ENCODE measurements at places on chromosomes 11 and 22.

- no peak for DNase-seq
These were observed 2.0 kb downstream of the DAGLA start for GRCh38 chr11:61682093-61682732.

DNA sequence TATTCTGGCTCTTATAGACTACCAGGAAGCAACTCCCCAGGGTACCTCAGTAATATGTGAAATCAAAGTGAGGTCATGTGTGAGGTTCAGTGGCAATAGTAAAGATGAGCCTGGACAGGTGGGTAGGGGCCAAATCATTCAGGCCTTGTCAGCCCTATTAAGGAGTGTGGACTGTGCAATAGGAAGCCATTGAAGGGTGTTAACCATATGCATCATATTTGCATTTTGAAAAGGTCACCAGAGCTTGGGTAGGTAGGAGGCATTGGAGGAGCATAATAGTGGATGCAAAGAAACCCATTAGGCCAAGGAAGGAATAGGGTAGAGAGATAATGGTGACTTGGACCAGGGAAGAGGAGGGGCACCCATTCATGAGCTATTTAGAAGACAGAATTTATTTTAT is 8.4 kb upstream of the MRPL11 start:
- no peak for DNase-seq

GRCh38 chr22:32781695-32782094 is 19.8 kb upstream of the TIMP3 start:
- no peak for DNase-seq

DNA sequence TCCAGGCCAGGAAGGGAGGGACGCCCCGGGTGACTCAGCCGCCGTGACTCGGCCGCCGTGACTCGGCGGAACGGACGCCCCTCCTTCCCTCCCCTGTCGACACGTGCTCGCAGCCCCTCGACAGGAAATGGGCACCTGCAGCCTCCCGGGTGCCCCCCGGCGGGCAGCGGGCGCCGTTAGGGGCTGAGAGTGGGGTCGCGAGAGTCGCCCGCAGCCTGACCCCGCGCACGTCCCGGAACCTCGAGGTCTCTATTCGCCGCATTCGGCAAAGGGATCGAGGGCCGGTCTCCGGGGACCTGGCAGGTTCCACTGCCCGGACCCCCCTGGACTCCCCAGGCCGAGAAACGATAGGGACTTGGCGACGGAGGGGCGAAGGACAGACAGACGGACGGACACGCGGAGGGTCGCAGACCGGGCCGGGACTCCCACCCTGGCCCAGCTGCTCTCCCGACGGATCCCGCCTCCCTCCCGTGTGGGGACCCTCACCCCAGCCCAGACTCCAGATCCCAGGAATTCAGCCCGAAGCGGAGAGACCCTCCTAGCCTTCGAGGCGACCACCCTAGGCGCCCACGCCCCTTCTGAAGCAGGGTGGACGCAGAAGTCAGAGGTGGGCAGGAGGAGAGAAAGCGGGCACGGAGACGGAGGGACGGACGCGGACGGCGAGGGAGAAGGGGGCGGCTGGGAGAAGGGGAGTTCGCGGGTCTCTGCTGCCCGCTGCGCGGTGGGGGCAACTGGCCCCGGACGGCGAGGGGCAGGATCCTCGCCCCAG is 648 bp downstream of the FOSL1 start:
- no peak for DNase-seq

GRCh38 chr11:69567951-69568808 is 72.8 kb upstream of the CCND1 start:
- DNase-seq, result no peak

DNA sequence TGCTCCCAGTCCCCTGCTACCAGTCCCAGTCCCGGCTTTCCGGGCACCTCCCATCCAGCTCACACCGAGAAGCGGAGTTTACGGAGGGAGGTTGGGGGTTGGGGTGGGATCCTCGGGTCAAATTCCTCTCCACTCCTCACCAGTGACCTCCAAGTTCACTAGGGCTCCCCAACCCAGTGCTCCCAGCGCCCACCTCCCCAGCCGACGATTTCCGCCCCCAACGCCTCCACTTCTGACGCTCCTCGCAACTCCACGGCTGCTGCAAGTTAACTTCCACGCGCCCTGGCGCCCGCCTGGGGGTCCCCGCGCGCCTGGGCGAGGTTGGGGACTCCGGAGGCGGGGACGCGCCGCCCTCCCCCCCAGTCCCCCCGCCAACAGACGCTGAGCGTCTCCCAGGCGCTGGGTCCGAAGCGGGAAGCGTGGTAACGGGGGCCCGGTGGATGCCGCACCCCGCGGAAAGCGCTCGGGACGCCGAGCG is 526 bp downstream of the TPST2 start:
- no peak for DNase-seq

GRCh38 chr11:60310407-60310998 is 16.6 kb upstream of the MS4A6E start:
- no peak for DNase-seq
